SK-N-SH treated with all-trans-retinoic acid at 6 μM for 48 hours (cell line): ENCODE measurements at places on chromosomes 5 and 9.

DNA sequence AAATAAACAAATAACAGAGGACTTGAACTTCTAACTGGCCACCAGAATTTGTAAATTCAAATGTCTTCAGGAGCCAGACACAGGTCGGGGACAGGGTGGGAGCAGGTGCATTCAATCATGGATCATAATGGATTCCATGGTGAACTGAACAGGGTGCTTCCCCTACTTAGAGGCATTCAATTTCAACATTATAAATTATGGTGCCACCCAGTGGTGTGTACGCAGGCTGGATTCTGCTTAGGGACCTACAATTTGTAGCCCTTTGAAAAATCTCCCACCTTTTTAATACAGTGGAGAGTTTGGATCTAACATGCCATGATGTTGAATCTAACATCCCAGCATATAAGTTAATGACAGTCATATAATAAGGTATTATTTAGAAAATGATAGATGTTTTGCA is 22.3 kb downstream of the KLF9 start:
- ATAC-seq = peak; percentile 82

GRCh38 chr5:58544195-58544594 is 38.7 kb upstream of the RAB3C start:
- ATAC-seq = no peak

DNA sequence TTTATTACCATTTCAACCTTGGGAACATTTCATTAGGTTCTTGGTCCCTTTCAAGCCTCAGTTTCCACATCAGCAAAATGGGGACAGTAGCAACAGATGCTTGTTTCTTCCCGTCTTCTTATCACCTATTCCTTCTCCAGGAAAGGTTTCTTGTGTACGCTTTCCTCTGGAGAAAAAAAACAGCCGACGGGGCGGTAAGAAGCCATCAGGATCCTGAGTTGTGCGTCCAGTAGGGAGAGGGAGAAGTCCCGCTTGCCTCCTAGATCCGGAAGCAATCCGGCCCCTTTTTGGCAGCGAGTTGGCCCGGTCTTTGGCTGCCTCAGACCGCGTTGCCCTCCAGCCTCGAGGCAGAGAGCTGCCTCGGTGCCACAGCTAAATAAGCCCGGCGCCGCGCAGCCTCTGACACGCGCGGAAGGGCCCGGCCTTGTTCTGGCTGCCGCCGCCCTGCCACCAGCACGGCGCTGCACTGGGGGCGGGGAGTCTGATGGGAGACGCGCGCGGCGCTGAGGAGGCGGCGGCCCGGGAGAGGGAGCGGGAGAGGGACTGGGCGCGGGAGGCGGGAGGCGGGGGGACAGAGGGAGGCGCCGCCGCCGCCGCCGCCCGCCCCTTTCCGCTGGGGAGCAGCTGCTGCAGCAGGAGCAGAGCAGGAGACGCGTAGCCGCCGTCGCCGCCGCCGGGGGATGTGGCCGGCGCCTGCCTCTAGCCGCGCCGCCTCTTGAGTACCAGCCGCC is at the start of gene SLC44A1:
SLC44A1 (plus strand) TSS at position 649 of the 731 bp plus-strand sequence. CDS start 218 bp downstream, outside the sequence.
- ATAC-seq = peak; percentile 97

DNA sequence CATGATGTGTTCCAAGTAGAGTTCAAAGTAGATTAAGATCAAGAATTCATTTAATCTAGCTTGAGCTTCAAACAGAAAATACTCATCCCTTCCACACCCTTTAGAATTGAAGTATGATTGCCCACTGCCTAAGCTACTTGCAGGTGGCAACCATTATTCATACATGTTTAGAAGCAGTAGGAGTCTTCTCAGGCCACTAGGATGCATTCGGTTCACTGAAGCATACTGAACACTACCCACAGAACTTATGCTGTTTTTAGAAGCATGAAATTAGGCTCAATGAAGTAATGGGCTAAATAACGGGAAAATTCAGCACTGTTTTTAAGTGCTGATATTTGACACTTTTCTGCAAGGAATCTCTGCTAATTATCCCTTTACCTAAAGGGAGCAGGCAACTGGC is 263.4 kb downstream of the DEPDC1B start:
- no peak for ATAC-seq

DNA sequence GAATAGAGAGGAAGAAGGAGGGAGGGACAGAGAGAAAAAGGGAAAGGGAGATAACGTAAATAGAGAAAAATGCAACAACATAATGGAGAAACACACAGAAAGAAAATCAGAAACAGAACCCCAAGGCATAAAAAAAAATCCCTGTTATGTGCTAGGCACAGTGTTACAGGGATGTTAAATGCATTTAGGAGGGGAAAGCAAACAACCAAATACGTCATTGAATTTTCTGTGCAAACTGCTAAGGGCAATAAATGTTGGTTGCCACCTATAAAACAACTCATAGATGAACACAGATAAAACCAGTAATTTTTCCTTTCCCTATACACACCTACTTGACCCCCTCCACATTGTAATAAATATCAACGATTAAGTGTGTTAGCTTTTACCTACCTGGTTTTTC is 51.3 kb upstream of the ASTN2 start:
- ATAC-seq = no peak

GRCh38 chr5:157521704-157522029 is 53.9 kb downstream of the ADAM19 start:
- no peak for ATAC-seq

GRCh38 chr9:9912459-9912858 is 700.3 kb downstream of the PTPRD start:
- ATAC-seq = no peak

- no peak for ATAC-seq
These were observed 13.5 kb downstream of the NREP start for GRCh38 chr5:111743512-111743911.

GRCh38 chr5:158691631-158692255 is 408.0 kb downstream of the EBF1 start:
- ATAC-seq = no peak

DNA sequence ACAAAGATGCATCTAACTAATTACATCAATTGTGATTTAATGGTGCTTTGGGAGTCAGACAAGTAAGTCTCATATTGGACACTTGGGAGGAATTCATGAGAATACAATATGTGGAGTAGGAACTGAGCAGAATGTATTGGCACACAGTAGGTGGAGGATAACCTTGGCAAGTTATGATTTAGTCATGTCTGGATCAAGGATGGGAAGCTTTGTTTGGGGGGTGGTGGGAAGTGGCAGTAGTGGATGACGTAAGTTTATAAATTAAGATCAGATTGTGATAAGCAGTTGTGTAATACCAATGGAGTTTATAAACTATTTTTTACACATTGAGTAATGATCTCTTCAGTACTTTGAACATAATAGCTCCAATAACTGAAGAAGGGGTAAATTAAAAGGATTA is 67.0 kb downstream of the SGCD start:
- ATAC-seq = no peak

- no peak for ATAC-seq
These were observed 107.8 kb upstream of the ATP10B start for GRCh38 chr5:160959804-160960203.

DNA sequence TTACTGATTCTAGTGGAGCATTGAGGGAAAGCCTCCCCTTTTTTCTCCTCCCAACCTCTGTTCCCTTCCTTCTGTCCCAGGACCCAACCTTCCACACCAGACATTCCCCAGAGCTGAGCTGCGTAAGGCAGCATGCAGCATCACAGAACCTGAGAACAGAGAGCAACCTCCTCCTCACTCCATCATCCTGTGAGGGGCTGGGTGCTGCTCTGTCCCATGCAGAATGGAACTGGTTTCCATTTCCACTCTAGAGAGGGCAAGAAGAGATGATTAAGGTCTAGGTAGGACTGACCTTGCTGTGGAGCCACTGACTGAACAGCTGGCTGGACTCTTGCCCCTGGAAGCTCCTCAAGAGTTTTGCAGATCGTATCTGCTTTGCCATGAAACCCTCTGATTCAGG is 30.1 kb upstream of the IL7R start:
- ATAC-seq = no peak

GRCh38 chr9:109117856-109118807 is 1.6 kb downstream of the TMEM245 start:
- ATAC-seq = peak; percentile 51
